Hippocampal formation (tissue), 2 donors: ENCODE measurements at places on chromosomes 3 and 15.

DNA sequence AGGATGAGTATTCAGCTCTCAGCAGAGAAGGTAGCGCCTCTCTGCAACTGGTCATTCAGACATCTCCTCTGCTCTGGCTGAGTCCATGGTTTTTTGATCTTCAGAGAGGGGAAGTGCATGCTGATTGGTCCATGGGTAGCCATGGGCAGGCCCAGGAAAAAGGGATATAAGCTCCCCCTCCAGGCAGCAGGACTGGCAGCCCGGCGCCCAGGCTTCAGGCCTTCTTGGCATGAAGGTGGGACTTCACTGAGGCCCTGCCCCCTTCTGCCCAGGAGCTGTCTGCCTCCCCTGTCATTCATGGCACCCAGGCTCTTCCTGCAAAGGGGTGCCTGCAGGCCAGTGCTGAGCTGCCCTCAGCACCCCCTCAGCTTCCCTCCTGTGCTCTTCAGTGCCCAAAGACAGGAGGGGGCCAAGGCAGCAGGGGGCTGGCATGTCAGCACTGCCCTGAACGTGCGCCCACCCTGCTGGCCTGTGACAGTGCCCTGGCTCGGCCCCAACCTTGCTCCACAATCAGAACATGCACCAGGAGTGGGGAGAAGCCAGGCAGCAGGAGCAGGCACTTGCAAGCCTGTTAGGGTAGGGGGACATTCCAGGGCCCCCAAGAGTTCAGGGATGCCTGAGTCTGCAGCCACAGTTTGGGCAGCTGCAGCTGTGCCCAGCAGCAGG lies 13.8 kb upstream of the NR1I2 start:
- DNase-seq = no peak

DNA sequence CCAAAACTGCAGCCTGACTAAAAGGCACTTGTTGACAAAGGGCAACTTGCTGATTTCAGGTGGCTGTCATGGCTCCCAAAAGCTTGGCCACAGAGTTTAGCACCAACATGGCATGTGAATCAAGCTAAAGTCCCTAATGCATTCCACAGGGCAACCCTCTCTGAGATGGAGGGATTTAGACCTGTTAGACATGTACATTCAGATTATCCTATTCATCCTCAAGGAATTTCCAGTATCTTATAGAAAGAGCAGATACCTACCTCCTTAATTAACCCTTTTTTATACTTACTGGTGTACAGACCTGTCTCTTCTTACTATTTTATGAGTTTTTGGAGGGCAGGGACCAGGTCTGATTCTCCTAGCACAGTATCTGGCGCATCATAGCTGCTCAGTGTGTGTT lies 31.3 kb downstream of the ACP3 start:
- no peak for DNase-seq

DNA sequence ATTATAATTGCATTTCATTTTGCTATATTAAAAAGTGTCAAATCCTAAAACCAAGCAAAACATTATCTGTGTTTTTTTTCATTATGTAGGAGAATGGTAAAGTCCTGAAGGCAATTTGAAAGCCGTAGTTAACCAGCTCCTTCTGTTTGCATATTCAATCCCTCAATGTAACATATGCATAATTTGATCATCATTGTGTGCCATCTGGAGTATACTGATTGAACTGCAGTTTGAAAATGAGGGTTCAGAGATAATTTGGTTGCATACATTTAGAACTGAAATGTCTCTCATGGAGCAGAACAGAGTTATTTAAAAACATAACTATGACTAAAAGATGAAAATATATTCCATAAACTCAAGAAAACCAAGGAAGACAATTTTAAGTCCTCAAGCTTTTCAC lies 518.6 kb downstream of the GBE1 start:
- no peak for DNase-seq

DNA sequence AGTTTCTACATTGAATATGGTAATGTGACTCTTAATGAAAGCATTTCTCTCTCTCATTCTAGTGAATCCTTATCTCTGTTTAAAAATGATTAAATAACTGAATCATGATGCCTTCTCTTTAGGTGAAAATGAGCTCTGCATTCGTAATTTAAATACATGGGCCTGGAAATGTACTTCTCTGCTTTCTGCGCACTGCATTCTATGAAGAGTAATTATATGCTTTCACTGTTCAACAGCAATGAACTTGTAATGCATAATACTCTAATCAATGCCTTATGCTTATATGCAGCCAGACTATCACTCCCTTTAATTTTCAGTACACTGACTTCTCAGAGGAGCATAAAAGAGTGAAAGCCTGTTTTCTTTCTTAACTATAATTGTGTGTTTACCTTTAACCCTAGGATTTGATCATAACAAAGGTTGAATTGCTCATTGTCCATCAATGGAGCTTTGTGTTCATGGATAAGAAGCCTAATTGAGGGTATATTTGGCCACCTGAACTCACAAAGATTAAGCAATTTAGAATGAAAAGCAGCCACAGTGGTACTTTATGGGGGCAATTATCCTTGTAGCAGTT lies 330.8 kb upstream of the PDZRN3 start:
- no peak for DNase-seq

DNA sequence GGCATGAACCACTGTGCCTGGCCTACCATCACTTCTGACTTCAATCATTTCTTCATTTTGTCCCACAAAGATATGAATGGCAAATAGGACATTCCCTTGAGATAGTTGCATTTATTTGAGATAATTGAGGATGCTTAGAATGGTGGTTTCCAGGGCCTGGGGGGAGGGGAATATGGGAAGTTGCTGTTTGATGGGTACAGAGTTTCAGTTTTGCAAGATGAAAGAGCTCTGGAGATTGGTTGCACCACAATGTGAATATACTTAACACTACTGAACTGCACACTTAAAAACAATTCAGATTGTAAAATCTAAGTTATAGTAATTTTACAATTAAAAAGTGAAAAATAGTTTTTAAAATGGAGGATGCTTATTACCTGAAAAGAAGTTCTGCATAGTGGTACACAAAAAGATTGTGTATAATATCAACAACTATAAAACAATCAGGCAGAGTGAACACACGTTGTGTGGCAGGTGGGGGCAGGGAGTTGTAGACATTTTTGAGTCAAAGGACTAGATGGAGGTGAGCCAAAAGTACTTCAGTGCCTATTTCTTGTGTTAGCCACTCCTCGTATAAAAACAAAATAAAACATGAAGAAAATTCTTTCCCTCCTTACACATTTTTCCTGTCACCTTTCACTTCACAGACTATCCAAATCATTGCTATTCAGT lies 18.5 kb upstream of the RIOX2 start:
- DNase-seq = no peak

- DNase-seq = peak; percentile 21
These were observed 42.5 kb downstream of the TAMM41 start for GRCh38 chr3:11803977-11804892.

DNA sequence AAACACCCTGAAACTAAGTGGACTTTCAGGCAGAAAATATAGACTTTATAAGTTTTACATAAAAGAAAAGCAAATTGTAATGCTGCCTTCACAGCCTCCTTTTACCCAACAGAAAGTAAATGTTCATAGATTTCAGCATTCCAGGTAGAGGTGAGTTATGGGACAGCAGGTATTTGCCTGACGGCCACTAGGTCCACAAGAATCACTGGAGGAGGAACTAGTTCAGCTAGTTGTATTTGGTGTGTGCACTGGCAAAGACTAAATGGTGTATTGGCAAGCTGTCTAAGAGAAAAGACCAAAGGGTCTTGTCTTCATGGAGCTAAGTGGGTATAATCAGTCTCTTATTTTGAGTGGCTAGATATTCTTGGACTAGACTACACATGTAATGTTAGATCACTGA lies 34.2 kb downstream of the ZNF654 start:
- DNase-seq = no peak

GRCh38 chr3:66492071-66492470 lies 8.8 kb downstream of the LRIG1 start:
- no peak for DNase-seq

GRCh38 chr3:139304383-139304782 lies 39.4 kb upstream of the MRPS22 start:
- no peak for DNase-seq

DNA sequence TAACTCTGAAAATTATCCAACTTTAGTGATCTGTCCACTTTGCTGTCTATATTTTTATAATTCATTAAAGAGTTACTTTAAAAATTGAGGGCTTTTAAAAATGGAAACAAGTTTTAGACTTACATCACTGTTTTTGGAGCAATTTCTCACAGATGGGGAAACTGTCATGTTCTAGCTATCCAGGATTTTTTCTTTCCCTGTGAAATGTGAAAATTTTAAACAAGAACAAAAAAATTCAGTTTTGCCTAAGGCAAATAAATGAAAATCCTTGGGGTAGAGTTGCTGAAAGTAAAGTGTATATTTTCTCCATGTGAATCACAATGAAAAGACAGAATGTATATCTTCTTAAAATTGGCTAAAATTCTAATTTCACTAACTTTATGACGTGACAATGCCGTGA lies 553.7 kb downstream of the MCTP2 start:
- DNase-seq = no peak

DNA sequence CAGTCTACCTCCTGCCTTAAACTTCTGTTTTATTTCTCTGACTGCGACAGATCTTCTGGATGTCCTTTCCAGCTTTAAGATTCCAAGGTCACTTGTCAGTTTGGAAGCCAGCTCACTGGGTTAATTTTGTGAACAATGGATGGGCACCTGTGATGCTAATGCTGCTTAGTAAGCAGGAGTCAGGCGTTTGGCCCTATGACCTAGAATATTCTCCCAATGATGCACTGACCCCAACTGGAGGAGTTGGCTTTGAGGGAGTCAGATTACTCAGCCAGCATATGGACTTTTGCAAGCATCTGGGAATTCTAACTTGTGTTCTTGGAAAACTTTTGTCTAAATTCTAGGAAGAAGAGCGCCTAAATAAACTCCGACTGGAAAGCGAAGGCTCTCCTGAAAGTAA lies 28.1 kb downstream of the HACD3 start:
- no peak for DNase-seq

- DNase-seq = no peak
These were observed 385.3 kb downstream of the PDCD6IP start for GRCh38 chr3:34183611-34184340.

GRCh38 chr3:107413264-107413663 lies 36.0 kb downstream of the CCDC54 start:
- DNase-seq = no peak

DNA sequence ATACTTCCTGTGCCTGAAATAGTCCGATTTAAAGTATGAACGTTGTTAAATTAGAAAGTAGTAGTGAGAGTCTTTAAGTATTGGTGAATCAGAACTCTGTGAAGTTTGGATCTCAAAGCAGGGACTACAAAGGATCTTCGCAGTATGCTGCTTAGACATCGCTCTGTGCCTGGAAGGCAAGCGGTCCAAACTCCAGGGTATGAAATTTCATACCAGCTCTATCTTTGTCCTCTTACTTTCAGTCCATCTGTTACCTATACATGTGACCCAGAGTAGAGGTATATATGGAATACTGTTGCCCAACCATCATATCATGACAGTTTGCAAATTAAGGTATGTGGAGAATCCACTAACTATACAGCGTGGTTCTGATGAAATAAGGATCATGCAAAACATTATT lies 34.5 kb downstream of the VPS8 start:
- no peak for DNase-seq

- DNase-seq = no peak
These were observed 62.9 kb downstream of the UMPS start for GRCh38 chr3:124793054-124793739.

GRCh38 chr3:100957261-100957986 lies 35.8 kb downstream of the ABI3BP start:
- no peak for DNase-seq

- no peak for DNase-seq
These were observed 13.2 kb downstream of the MEIS2 start for GRCh38 chr15:37087131-37087588.

DNA sequence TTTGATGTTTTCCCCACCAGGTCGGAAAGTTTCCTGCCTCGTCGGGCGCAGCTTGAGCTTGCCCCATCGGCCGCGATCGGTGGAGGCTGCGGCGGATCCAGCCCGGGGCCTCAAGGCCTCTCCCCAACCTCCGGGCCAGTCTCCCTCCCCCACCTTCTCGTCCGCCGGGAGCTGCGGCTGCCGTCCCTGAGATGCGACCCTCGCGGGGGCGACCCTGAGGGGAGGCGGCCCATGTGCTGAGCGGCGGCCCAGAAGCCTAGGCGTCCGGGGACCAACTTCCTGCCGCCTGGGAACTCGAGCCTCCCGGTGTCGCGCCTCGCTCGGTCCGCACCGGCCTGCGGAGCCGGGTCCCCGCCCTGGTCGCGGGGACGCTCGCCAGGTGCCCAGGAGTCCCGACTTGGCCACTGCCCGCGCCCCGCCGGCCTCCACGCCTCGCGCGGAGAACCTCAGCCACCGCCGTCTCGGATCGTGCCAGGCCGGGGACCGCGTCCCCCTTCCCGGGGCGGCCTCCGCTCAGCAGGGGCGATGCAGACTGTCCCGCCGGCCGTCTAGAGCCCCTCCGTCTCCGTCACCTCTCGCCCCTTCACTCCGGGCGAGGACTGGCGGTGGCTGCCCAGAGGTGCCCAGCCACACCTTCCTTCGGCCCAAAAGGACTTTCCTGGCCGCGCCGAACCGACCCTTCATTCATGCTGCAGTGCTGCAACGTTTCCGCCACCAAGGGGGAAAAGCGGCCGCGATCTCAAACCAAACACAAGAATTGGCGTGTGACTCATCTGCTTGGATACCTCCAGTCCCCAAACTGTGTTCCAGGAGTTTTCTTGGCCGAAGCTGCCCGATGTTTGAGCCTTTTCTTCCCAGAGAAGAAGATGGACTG lies 656 bp downstream of the SLMAP start:
- DNase-seq = peak; percentile 38

GRCh38 chr3:10747341-10747740 lies 68.7 kb upstream of the SLC6A11 start:
- no peak for DNase-seq

DNA sequence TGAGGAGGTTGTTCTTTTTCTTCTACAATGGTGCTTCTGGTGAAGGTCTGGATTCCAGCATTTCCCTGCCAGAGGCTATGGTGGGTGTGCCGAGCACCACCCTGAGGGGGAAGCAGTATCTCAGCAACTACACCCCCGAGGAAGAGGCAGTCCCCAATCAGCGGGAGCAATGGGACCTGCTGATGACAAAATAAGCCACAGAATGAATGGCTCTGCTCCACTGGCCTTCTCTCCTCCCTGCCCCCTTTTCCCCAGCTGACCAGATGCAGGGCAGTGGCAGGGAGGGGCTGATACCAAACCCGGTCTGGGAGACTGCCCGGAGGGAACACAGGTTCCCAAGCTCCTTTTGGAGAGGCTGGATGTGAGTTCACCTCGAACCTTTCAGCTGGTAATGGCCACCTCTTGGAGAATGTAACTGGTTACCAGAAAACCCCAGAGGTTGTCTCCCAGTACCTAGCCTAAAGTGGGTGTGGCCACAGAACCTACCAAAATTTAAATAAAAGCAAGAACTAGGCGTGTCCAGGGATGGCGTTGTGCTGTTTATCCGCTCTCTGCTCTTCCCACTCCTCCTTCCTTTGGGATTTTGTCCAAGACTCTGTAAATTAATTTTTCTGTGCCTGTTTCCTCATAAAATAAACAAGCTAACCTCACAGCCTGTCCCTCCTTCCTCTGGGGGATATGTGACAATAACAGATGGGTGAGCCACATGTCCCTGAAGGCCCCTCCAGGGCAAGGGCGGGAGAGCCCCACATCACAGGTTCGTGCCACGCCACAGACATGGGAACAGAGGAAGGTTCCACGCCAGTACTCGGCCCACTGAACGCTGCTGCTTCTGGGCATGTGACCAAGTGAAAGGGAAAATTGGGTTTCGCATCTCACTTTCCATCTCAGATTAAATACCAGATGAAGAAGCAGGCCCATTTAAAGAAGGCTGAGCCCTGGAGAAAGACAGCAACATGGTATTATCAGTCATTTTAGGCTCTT lies 35.1 kb upstream of the SPTBN5 start:
- no peak for DNase-seq

GRCh38 chr3:120286465-120286864 lies 1.4 kb upstream of the GPR156 start:
- no peak for DNase-seq
